Heart right ventricle (tissue), 16 donors: ENCODE measurements at places on chromosomes 1 and 21. TPM values are rescaled to one million over a fixed set of nuclear protein-coding genes. Genes with fewer than 3 reads are reported as not detected.
A peak's percentile ranks its signal among the peaks of the same experiment; 100 is the strongest.

DNA sequence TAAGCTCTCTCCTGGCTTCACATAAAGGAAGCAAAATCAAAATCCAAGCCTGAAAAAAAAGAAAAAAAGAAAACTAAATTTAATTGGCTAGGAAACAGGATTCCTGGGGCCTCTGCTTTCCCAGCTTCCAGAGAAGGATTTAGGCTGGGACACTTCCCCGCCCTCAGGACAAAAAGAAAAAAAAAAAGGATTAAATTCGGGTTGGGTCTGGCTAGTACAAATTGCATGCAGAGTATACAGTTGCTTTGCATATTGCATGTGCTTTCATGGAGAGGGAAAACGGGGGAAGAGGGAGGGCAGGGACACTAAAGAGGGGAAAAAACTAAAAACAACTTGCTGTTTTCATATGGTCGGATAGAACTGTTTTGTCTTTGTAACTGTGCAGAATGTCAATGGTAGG lies 42.7 kb downstream of the OLIG1 start:
- no peak for DNase-seq

DNA sequence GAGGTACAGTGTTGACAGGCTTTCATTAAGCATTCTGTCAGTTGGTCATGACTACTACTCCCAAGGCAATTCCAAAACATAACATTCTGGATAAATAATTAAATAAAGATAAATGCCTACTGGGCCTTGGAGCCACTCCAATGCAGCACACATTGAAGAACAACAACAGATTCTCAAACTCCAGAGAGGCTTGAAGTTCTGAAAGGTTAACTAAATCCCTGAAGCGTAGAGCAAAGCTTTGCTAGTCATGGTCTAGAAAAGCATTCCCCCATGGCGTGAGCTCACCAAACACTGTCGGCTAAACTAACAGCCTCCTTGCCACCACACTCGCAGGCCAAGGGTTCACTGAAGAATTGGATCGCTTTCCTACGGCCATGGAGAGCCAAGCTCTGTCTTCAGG lies 268.0 kb downstream of the ATG4C start:
- no peak for DNase-seq

GRCh38 chr1:47765236-47765635 lies 231.9 kb downstream of the TRABD2B start:
- DNase-seq = no peak

DNA sequence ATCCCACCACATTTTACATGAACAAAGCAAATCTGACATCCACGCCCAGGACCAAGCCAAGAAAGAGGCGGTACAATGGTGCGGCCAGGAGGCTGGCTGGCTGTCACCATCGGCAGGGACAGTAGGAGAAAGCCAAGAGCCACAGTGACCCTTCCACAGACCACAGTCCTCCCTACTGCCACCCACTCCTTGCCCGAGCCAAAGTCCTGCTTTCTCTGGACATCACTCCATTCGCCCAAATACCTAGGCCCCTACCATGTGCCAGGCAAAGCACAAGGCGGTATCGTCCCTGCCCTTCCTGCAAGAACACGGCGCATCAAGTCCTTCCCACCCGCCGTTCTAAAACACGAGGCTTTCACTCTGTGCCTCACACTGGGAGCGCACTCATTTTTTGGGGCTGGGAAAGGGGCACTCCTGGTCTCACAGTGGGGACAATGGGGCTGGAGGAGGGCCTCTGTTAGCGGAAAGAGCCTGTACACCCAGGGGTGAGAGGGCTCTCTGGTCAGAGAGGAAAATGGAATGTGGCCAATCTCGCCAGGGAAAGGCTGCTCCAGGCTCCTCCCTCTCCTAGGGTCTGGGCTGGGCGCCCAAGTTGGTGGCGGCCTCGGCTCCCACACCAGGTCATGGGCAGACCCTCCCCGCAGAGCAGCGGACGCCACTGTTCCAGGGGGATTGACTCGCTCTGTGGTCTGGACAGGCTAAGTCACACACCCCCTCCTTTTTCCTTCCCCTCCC lies 26.5 kb downstream of the SSBP3 start:
- peak; percentile 63 for DNase-seq

- no peak for DNase-seq
Measured at GRCh38 chr21:17560377-17561025, 47.7 kb downstream of the CXADR start.

DNA sequence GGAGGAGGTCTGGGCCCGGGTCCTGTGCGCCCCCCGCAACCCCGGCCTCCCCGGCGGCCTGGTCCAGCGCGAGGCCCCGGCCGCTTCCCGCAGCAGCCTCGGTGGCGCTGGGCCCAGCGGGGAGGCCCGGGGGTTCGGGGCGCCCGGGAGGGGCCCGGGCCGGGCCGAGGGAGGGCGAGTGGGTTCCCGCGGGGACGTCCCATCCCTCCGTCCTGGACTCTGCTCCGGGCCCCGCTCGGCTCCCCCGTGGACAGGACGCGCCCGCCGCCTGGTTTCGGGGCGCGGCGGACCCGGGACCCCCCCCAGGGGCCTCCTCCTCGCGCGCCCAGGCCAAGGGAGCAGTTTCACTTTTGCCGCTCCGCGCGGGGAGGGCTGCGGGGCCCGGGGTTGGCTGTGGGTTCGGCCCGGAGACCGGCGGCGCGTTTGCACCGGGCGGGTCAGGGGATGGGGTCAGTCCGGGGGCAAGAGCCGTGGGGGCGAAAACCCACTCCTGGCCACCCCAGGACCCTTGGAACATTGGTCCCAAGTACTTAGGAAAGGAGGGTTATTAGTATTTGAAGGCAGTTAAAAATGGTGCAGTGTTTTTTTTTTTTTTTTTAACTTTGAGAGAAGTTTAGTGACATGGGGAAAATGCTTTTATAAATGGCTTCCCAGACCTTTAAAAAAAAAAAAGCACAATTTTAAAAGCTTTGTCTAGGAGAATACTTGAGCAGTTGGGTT lies 677 bp downstream of the AGPAT3 start:
- DNase-seq = peak; percentile 60

DNA sequence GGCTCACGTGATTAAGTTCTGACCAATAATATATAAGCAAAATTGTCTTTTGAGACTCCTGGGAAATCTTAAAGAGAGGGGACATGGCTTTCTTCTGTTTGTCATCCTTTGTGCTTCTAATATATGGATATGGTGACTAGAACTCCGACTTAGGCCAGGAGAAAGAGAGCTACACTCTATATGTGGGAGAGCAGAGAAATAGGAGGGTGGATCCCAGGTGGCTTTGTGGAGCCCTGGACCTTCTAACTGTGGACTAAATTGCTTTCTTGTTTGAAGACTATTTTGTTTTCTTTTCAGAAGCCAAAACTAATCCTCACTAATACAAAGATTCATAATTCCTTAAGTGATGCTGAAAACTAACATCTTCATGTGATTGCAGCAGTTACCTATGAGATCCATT lies 75.0 kb downstream of the CENPF start:
- DNase-seq = no peak

GRCh38 chr1:160365325-160365724 lies 1.5 kb upstream of the NHLH1 start:
- no peak for DNase-seq

- DNase-seq = no peak
Measured at GRCh38 chr21:33657124-33657820, 15.0 kb downstream of the ITSN1 start.

DNA sequence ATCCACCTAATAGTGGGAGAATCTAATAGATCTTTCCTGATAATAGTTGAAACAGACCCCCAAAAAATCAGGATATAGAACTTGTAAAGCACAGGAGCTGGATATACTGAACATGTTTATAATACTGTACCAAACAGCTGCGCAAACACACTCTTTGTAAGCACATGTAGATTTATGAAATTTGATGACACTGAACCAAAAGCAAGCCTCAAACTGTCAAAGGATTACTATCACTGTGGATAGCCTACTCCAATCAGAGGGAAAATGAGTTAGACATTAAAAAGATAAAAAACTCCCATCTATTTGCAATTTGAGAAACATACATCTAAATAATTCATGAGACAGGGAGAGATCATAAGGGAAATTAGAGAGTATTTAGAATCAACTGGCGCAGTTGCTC lies 26.1 kb downstream of the RCAN3 start:
- no peak for DNase-seq

GRCh38 chr1:42128964-42129363 lies 24.2 kb upstream of the GUCA2B start:
- DNase-seq = no peak

DNA sequence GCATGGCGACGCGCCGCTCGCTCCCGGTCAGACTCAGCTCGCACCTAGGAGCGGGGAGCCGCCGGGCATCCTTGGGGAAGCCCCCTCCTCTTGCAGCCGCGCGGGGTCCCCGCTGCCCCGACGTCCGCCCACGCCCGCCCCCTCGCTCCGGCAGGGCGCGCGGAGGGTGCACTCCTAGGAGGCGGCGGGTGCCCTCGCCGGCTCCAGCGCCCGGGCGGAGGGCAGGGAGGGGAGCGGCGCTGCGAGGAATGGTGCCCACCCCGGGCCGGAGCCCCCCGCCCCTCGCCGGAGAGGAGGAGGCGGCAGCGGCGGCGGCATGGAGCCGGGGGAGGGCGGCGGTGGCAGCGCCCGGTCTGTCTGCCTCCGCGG lies 488 bp downstream of the FAM78B start:
- DNase-seq = no peak

DNA sequence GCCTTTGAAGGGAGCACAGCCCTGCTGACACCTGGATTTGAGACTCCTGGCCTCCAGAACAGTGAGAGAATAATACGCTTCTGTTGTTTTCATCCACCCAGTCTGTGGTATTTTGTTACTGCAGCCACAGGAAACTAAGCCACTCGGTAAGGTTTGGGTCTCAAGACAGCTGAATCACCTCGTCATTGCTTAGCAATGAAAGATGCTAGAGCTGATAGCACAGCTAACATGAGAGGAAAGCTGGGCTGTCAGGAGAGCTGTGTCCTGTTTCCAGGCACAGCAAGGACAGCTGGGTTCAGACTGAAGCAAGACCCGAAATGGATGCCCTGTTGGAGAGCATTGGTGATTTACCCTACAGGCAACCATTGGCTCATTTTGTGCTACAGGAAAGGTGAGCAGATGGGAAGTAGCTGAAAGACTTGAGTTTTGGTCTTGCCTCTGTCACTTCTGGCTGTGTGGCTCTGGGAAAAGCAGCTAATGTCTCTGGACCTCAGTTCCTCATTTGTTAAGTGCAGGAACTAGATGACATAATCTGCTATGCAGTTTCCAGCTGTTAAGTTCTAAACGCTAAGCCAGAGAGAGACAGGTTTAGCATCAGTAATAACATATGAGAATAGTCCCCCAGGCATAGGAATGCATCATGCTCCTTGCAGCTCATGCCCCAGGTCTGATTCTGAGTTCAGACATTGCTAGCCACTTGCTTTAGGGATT lies 58.0 kb downstream of the CLIC6 start:
- DNase-seq = no peak

DNA sequence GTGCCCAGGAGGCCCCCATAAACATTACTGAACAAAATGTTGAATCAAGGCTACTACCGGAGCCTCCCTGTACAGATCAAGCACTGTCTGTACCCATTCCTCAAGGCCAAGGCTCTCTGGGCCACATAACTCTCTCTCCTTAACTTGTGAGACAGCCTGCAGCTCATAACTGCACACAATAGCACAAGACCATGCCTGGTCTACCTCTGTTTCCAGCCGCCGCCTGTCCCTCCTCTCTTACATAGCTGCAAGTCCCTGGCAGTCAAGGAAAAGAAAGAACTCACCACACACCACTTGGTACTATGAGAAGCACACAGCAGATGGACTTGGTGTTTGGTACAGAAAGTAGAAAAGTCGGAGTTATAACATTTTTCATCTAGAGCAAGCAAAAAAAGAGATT lies 91.1 kb downstream of the SSBP3 start:
- DNase-seq = no peak

GRCh38 chr21:45223236-45224185 lies 64.2 kb downstream of the POFUT2 start:
- no peak for DNase-seq

DNA sequence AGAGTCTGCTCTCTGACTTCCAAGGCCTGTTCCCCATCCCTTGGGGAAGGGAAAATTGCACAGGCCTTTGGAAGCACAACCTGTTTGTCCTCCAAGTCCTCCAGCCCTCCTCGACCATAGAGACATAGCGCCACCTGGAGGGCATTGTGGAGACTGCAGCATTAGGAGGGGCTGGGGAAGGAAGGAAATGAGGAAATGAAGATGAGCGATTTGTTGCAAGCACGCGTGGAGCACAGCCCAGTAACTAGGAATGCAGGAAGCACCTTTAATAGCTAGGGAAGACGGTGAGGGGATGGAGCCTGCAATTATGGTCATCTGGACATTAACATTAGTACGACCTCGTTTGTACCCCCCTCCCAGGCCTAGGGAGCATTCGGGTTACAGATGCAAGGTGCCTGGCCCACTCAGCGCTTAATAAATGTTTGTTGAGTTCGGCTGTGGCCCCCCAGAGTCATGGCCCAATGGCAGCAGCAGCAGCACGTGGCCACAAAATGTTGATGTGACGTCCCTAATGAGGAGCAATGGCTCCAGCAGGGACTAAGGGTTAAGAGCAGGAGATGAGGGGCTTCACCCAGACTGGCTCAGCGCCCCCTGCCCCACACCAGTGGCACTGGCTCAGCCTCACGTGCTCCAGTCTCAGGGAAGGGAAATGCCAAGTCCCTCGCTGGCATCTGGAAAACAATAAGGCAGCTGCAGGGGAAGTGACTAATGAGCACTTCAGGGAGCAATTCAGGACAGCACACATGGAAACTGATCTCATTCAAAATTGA lies 8.0 kb upstream of the CAMK2N1 start:
- peak; percentile 86 for DNase-seq

DNA sequence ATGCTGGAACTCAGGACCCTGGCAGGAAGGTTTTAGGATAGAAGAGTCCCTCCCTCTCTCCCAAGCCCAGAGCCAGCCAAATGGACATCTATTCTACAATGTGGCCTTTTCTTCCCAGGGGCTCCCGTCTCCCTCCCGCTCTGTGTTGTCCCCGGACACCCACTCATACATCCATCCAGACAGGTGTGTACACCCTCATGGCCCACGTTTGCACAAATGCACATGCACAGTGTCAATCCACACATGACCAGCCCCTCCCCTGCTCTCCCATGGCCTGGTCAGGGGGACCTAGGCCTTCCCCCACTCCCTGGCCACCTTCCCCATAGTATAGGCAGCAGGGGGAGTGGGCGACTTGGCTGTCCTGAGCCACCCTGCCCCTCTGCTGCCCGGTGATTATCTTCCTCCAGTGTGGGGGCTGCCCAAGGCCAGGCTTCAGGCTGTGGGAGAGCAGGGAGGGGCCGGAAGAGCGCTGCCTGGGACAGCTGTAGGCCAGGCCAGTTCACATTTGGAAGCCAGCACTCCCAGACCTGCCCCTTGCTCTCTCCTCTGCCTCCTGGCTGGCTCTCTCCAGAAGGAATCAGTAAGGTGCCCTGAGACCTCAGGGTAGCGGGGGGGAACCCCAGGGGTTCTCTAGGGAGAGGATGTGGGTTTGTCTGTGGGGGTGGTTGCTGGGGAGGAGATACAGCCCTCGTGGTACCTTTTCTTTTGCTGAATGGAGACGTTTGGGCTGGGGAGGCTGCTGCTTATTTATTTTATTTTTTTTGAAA lies 4.1 kb upstream of the PTPN7 start:
- DNase-seq = no peak

DNA sequence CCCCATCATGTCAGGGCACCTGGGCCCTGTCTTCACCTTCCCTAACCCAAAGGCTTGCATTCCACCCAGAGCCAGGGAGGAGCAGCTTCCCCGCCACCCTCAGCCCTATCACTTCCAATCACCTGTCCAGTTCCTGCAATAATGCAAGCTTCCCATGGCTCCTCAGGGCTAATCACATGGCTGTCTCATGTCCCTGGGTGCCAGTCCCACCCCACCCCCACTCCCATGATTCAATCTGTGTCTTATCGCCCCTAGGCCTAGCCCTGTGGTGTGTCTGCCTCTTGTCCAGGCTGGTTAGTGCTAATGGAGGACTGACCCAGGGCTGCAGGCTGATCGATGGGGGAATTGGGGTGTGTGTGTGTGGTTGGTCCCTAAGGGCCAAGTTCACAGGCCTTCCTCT lies 11.0 kb upstream of the PEAR1 start:
- DNase-seq = no peak

The FAM72C gene
- total RNA-seq = not detected

The MTARC1 gene
- total RNA-seq = 5.3 TPM

The C1orf198 gene
- 33.4 TPM for total RNA-seq
